Activated CD4-positive, alpha-beta T cell treated with anti-CD3 and anti-CD28 coated beads for 1 hour (primary cell): ENCODE measurements at places on chromosomes 5 and 9.

- DNase-seq, result no peak
Measured at GRCh38 chr5:14295610-14296009, 152.5 kb downstream of the TRIO start.

DNA sequence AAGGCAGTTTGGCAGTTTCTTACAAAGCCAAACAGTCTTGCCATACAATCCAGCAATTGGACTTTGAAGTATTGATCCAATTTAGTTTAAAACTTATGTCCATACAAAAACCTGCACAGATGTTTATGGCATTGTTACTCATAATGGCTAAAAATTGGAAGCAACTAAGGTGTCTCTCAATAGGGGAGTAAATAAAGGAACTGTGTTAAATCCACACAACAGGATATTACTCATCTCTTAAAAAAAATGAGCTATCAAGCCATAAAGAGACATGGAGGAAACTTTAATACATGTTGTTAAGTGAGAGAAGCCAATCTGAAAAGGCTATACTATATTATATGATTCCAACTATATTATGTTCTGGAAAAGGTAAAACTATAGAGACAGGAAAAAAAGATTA is 313.6 kb upstream of the CD180 start:
- no peak for DNase-seq

DNA sequence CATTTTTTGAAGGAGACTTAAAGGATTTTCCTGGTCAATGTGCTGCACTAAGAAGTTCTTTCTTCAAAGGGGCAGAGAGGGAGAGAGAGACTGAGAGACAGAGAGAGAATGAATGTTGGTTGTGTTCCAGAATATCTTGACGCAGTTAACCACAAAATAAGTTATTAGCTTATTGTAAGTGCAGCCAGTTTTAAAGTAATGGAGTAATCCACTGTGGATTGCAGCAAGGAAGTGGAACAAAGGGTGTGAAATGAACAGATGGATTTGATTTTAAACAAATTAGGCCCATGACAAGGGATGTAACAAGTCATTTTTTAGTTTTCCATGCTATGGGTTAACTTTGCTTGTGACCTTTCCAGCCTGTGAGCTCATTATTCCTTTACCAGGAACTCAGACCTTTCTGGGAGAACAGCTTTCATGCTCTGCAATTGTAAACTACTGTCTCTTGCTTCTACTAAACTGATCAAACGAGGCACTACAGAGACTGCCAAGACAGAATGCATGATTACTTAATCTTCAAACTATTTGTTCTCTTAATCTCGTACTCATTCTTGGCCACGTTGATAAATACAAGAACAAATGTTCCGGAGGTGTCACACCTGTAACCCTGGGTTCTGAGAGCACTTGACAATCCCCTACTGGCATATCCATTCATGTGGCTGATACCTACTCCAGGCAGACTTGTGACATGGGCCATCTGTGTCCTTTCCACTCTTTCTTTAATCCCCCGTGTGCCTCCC is 131.1 kb downstream of the TLE1 start:
- DNase-seq, result no peak

DNA sequence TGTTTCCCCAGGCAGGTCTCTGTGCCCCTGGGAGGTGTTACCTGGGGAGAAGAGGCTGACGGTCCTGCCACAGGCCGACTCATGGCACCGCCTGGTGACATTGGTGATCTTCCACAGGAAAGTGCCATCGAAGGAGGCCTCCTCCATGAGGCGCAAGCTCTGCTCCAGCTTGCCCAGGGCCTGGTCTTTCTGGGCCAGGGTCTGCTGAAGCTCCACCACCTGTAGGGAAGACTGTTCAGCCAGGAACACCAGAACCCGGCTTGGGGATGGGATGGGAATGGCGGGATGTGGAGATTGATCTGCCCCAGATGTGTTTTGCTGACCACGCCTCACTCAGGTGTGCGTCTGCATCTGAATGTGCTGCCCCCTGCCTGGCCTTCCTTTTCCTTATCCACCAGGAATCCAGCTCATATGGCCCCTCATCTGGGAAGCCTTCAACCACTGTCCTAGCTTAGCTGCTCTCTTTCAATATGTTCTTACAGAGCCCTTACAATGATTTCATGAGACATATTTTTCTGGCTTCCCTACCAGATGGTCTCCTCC is 15.2 kb downstream of the TRAF1 start:
- no peak for DNase-seq

GRCh38 chr5:43620944-43621505 is 18.0 kb downstream of the NNT start:
- no peak for DNase-seq

DNA sequence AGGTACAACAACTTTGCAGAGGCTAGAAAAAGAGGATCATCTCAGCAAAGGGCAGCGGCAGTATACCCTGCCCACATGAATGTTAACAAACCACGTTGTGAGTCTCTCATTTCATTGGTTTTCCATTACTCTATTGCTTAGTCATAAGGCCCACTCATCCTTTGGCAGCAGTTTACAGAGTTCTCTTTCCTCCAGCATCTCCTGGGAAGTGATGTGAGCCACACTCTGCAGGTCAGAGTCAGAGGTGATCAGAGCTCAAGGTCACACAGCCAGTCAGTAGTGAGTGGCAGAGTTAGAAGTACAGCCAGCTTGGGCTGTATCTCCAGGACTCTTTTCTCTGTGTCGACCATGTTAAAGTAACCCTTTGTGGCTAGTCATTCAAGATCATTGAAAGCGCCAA is 599.6 kb upstream of the GRAMD2B start:
- no peak for DNase-seq

GRCh38 chr5:174419540-174420132 is 304.7 kb upstream of the MSX2 start:
- peak; percentile 58 for DNase-seq

DNA sequence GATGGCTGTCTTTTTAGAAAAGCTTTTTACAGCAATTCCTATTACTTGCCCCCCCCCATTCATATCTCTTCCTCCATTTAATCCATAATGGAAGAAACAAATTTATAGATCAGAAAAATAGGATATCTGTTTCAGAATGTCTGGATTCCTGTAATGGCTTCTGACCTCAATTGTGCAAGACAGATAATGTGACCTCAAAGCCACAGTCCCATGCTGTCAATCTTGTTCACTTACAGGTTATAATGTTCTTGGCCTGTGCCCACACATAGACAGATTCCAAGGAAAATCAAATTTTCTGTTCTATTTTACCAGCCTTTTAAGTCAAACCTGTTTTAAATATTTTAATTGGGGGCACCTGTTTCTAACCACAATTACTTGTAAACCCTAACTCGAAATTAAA is 143.4 kb downstream of the ENTREP1 start:
- DNase-seq, result no peak

GRCh38 chr9:136686534-136686793 is 793 bp downstream of the AGPAT2 start:
- no peak for DNase-seq
